ENCODE measurements at places on chromosomes 4 and X. TPM values are rescaled to one million over a fixed set of nuclear protein-coding genes. Genes with fewer than 3 reads are reported as not detected.

Gene ETDB
- not detected for polyA plus RNA-seq

Gene COX7B2
- polyA plus RNA-seq, result not detected

Gene SLC49A3
- 6.6 TPM for polyA plus RNA-seq

Gene VCX3B
- polyA plus RNA-seq, result 0.22 TPM

Gene IL13RA1
- polyA plus RNA-seq, result 61.0 TPM

Gene NEIL3
- polyA plus RNA-seq, result 5.2 TPM

Gene SUPT20HL2
- polyA plus RNA-seq, result 0.07 TPM

Gene ITGB1BP2
- 1.2 TPM for polyA plus RNA-seq

Gene ZFX
- polyA plus RNA-seq, result 24.6 TPM

Gene SULT1B1
- polyA plus RNA-seq, result 1.4 TPM

Gene COL4A6
- polyA plus RNA-seq, result 16.6 TPM

Gene RHOH
- polyA plus RNA-seq, result 0.86 TPM

Gene XK
- 1.6 TPM for polyA plus RNA-seq

Gene USP17L21
- polyA plus RNA-seq, result not detected

Gene SHROOM3
- 38.6 TPM for polyA plus RNA-seq

Gene CYLC1
- not detected for polyA plus RNA-seq

Gene CCDC120
- polyA plus RNA-seq, result 11.3 TPM

Gene MGST2
- polyA plus RNA-seq, result 61.1 TPM

Gene MEPE
- not detected for polyA plus RNA-seq

Gene CXorf65
- not detected for polyA plus RNA-seq

Gene SPATA18
- polyA plus RNA-seq, result 1.4 TPM

Gene BTC
- 5.7 TPM for polyA plus RNA-seq

Gene PAGE5
- polyA plus RNA-seq, result not detected

Gene STPG2
- 0.69 TPM for polyA plus RNA-seq

Gene ADH1A
- 0.74 TPM for polyA plus RNA-seq

Gene FAAH2
- 10.4 TPM for polyA plus RNA-seq

All from right renal pelvis (tissue), 4 donors.